ENCODE measurements at places on chromosomes 16 and 17. TPM values are rescaled to one million over a fixed set of nuclear protein-coding genes. Genes with fewer than 3 reads are reported as not detected.

The CCL22 gene
- not detected for total RNA-seq

- H3K27me3 ChIP-seq = no peaks in the 10 kb centered on the region
- H3K4me1 ChIP-seq = peaks cover 8% of the 10 kb centered on the region
- H3K27ac ChIP-seq = no peak overlapping the region
- no peak overlapping the region for H3K4me3 ChIP-seq
- no peak for DNase-seq
These were observed 21.0 kb downstream of the COQ7 start for GRCh38 chr16:19088341-19088916.

The MFAP4 gene
- 24.0 TPM for total RNA-seq

- no peak overlapping the region for H3K4me3 ChIP-seq
- H3K27ac ChIP-seq = no peak overlapping the region
- no peaks in the 10 kb centered on the region for H3K36me3 ChIP-seq
- H3K27me3 ChIP-seq = no peaks in the 10 kb centered on the region
- no peaks in the 10 kb centered on the region for H3K4me1 ChIP-seq
- DNase-seq = no peak
These were observed 115.6 kb upstream of the SDK2 start for GRCh38 chr17:73759734-73760438.

- no peaks in the 10 kb centered on the region for H3K36me3 ChIP-seq
- no peaks in the 10 kb centered on the region for H3K4me1 ChIP-seq
- H3K27ac ChIP-seq = no peak overlapping the region
- no peak overlapping the region for H3K4me3 ChIP-seq
- no peaks in the 10 kb centered on the region for H3K27me3 ChIP-seq
These were observed 176.2 kb upstream of the FOXF1 start for GRCh38 chr16:86334079-86334635.

All from testis (tissue), 5 donors.